ENCODE measurements at places on chromosomes 4 and X.

DNA sequence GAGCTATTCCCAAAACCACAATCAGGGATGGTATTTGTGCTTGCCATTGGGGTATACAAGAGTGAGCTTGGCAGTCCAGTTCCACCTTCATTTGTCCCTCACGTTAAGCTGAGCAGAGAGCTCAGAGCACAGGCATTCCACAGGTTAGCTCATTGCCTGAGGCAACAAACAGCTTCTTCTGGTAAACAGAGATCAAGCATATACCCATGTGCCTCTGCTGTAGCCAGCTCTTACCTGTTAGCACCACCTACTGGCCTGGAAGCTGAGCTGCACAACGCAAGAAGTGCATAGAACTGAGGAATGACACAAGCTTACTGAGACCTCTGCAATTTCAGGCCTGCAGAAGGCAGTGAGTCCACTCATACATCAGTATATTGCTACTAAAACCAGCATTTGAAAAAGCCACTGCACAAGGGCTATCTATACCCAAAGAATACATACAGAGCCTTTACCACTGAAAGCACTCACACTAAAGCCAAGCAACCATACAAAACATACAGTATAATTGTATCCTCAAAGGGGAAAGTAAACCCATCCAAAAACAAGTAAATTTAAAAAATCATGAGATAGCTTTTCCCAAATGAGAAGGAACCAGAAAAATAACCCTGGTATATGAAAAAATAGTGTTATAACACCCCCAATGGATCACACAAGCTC, 258.3 kb upstream of the GABRA2 start:
- peak; percentile 43 for DNase-seq

DNA sequence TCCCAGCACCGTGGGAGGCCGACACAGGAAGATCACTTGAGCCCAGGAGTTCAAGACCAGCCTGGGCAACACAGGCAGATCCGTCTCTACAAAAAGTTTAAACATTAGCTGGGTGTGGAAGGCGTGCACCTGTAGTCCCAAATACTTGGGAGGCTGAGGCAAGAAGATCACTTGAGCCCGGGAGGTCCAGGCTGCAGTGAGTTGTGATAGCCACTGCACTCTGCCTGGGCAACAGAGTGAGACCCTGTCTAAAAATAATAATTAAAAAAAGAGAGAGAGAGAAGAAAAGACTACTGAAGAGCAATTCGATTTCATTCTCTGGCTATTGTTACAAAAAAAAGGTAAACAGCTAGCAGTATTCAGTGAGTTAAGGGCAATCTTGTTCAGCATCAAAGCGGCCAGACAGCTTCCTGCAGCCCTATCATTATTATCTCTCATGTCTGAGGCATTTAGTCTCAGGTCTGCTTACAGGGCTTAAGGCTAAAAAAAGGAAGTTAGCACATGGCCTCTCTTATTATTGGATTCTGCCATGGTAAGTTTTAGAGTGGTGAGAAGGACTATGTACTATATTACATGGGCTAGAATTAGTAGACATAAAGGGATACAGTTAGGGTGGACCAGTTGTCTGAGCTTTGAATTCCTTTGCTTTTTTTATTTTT, 37.9 kb downstream of the ARHGEF6 start:
- DNase-seq, result no peak

DNA sequence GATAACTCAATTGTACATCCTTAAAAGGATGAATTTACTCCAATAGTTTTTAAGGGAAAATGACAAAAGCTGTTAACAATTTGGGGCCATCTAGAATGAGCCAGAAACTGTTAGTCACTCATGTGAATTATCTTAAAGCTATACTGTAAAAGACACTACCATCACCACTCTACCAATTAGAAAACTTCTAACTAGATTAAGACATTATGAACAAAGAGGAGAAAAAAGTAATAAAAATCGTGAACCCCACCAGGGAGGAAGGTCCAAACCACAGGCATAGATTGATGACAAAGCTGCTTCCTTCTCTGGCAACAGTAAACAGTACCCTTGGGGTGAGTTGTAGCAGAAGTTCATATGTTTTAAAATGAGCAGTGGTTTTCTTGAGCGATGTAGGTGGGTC, 106.1 kb downstream of the PDGFC start:
- DNase-seq, result no peak

GRCh38 chr4:33037464-33037863, 2317.3 kb downstream of the PCDH7 start:
- DNase-seq, result no peak

GRCh38 chrX:46754586-46755061, 4.3 kb downstream of the SLC9A7 start:
- DNase-seq, result peak; percentile 5

GRCh38 chrX:109537324-109537665, 651 bp downstream of the NXT2 start:
- DNase-seq, result no peak

- DNase-seq, result no peak
Observed at GRCh38 chr4:165563851-165564250, 185.0 kb downstream of the CPE start.

DNA sequence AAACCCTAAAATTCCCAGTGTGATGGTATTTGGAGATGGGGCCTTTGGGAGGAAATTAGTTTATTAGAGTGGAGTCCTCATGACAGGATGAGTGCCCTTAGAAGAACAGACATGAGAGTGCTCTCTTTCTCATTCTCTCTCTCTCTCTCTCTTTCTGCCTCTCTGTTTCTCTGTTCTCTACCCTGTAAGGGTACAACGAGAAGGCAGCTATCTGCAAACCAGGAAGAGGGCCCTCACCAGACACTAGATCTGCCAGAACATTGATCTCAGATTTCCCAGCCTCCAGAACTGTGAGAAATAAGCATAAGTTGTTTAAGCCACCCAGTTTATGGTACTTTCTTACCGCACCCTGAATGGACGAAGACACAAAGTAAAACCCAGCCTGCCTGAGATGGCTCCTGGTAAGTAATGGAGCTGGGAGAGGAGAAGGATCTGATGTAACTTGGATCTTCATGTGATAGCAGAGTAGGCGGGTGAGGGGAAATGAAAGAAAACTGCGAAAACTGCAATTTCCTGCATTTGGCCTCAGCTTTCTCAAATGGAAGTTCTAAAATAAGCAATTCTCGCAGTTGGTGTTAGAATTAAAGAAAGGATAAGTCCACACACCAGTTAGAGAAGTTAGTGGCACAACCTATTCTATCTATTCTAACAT, 8.7 kb upstream of the CDS1 start:
- DNase-seq, result no peak

GRCh38 chr4:10688022-10688421, 3.5 kb upstream of the CLNK start:
- DNase-seq, result no peak

GRCh38 chr4:55351824-55352223, 5.8 kb downstream of the SRD5A3 start:
- DNase-seq, result no peak

- DNase-seq, result no peak
Observed at GRCh38 chr4:133910165-133910564, 291.4 kb downstream of the PABPC4L start.

- no peak for DNase-seq
Observed at GRCh38 chr4:84699001-84699671, 116.2 kb downstream of the CDS1 start.

- no peak for DNase-seq
Observed at GRCh38 chr4:155805016-155805415, 46.2 kb downstream of the GUCY1B1 start.

GRCh38 chr4:52510939-52511565, 148.0 kb downstream of the USP46 start:
- no peak for DNase-seq

DNA sequence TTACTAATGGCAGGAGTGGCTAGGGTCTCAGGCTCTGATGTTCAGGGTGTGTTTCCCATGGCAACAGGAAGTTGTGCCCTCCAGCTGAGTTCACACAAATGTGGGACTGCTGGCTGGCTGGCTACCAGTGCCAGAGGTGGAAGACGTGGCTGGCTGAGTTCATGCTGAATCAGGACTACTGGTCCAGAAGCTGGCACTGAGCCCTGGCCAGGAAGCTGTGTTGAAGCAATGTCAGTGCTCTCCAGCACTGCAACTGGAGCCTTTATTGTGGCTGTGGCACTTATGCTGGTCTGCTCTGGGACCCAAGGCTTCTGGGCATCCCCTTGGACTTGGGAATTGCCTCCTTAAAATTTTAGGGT, 42.0 kb upstream of the ZXDA start:
- no peak for DNase-seq

- no peak for DNase-seq
Observed at GRCh38 chr4:19636451-19636850, 615.3 kb upstream of the SLIT2 start.

DNA sequence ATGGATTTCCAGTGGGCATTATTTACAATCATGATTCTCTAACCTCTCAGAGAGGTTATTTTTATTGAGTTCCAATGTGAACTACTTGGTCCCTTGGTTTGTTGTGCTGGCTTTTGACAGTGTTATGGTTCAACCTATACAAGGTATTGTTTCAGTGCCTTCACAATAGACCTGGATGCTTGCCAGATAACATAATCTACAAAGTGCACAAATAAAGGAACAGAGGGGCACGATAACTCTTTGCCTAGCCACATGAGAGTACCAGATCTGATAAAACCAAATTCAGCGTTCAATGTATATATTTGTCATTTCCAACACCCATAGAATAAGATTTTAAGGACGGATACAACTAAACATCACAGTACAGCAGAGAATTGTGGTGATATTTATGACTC, 120.8 kb downstream of the RASL11B start:
- DNase-seq, result no peak

- DNase-seq, result no peak
Observed at GRCh38 chr4:47631161-47631560, 146.1 kb downstream of the ATP10D start.

GRCh38 chrX:74321191-74321590, 17.2 kb downstream of the ZCCHC13 start:
- no peak for DNase-seq

DNA sequence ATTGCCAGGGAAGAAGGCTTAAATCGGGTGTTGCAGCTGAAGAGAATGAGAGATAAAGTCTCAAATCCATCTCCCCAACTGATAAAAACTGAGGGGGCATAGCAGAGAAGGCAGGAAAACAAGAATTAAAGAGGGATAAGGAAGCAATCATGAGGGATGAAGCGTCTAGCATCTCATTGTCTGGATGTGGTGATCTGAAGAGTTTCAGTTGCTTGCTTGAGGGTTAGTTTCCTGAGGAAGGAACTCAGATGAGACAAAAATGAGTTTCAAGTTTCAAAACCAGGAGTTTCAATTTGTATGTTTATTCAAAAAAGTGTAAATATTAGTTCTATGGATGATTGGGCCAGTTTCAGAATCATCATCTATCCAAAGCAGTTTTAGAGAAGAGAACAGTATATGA, 496.9 kb downstream of the RAB28 start:
- DNase-seq, result peak; percentile 1

DNA sequence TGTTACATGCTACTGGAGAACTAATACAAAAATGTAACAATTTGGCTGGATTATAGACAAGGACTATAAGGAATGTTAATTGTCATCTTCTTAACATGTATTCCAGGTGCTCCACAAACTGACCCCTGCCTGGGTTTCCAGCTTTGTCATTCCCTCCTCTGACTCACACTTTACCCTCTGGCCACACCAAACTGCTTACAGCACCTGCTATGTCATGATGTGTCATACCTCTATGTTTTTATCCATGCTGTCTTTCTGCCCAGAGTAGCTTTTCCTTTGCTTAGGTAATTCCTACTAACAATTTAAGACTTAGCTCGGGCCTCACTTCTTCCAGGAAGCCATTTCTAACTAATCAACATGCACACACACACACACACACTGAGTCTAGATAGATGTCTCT, 14.0 kb upstream of the SHROOM4 start:
- no peak for DNase-seq

- DNase-seq, result no peak
Observed at GRCh38 chr4:2071252-2071911, 12.3 kb downstream of the NAT8L start.

DNA sequence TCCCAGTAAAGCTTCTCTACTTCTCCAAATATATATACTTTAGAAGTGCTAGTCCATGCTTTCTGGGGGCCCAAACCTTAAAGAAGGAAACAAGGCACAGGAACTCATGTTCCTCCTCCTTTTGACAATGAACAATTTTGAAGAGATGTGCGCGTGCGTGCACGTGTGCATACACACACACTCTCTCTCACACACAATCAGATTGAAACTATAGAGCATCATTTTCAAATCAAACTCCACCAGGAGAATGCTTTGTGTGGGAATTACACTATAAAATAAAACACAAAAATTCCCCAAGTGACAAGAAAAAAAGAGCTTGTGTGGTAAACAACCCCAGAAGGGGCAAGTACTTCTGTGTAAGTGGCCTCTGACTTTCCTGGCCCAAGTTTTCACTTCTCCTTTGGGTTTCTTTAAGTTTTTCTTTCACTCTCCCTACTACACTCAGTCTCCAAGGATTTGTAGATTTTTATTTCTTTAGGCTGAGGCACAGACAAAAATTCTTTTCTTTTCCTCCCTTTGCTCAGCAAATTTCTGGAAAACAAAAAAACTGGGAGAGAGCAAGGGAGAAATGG, 46.6 kb upstream of the SHISA3 start:
- no peak for DNase-seq

GRCh38 chrX:134171661-134172587, 65.1 kb upstream of the CCDC160 start:
- DNase-seq, result peak; percentile 48

DNA sequence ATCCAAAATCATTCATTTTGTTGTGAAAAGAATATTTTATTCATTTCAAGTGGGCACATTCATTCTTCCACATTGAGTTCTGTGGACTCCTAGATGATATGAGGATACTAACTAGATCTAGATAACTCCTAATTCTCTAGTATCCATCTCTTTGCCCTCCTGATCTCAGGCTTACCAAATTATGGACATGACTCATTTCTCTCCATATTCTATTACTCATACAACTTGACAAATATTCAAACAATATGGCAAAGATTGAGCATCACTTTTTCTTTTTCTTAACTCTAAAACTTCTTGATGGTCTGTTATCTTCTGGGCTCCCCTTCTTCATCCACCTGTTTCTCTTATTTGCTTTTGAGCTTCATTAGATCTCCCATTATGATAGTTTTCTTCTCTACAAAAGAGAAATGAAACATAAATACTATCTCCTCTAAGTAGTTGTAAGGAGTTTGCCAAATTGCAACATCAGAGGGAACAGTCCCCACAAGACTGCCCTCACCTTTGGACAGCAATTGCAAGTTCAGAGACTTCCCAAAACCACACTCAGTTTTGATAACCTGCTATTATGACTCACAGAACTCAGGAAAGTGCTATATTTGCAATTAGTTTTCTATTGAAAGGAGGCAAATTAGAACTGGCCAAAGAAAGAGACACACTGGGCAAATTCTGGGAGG, 422.9 kb downstream of the SPRY1 start:
- no peak for DNase-seq

GRCh38 chr4:76623217-76624045, 188.4 kb downstream of the SHROOM3 start:
- DNase-seq, result no peak

- peak; percentile 74 for DNase-seq
Observed at GRCh38 chrX:39772057-39772832, 325.5 kb downstream of the BCOR start.

- peak; percentile 68 for DNase-seq
Observed at GRCh38 chr4:42671431-42672194, 14.7 kb upstream of the ATP8A1 start.

- DNase-seq, result no peak
Observed at GRCh38 chr4:42326524-42326923, 70.8 kb upstream of the SHISA3 start.

Data from activated CD4-positive, alpha-beta T cell treated with anti-CD3 and anti-CD28 coated beads, Interleukin-2, Interleukin-6, amounts not matched to agents 100 ng/mL and 50 ng/mL, durations not matched to agents 16 hours and 8 hours (primary cell).